ENCODE measurements at places on chromosomes 16 and 17. TPM values are rescaled to one million over a fixed set of nuclear protein-coding genes. Genes with fewer than 3 reads are reported as not detected.

The ATP2A1 gene
- 1.4 TPM for total RNA-seq

The ERN2 gene
- not detected for total RNA-seq

The ARL17B gene
- 5.4 TPM for total RNA-seq

The PRSS27 gene
- 1.8 TPM for total RNA-seq

The C17orf113 gene
- total RNA-seq: 0.97 TPM

The ATP6V0C gene
- total RNA-seq: 329 TPM

The PGAP3 gene
- 7.5 TPM for total RNA-seq

The TMEM100 gene
- total RNA-seq: 0.07 TPM

The SSTR5 gene
- 0.30 TPM for total RNA-seq

The SULT1A2 gene
- total RNA-seq: not detected

The GUCY2D gene
- total RNA-seq: 0.62 TPM

The OR4D1 gene
- total RNA-seq: 0.02 TPM

The SP6 gene
- 7.0 TPM for total RNA-seq

The WNK4 gene
- 1.1 TPM for total RNA-seq

The GPR139 gene
- not detected for total RNA-seq

The DNAI2 gene
- not detected for total RNA-seq

The NTN3 gene
- total RNA-seq: not detected

The HID1 gene
- total RNA-seq: 22.7 TPM

The ATP1B2 gene
- 0.08 TPM for total RNA-seq

The IGSF6 gene
- not detected for total RNA-seq

The SPATA20 gene
- 82.5 TPM for total RNA-seq

The RBL2 gene
- 14.1 TPM for total RNA-seq

The CCL1 gene
- not detected for total RNA-seq

The KRT24 gene
- not detected for total RNA-seq
